CD4-positive, alpha-beta T cell treated with Interleukin-17A for 1 hour (primary cell): ENCODE measurements at places on chromosomes 2 and 18.

GRCh38 chr2:235467588-235467987, 26.3 kb upstream of the AGAP1 start:
- DNase-seq: no peak

- DNase-seq: no peak
Measured at GRCh38 chr2:148893906-148894305, 18.9 kb downstream of the KIF5C start.

DNA sequence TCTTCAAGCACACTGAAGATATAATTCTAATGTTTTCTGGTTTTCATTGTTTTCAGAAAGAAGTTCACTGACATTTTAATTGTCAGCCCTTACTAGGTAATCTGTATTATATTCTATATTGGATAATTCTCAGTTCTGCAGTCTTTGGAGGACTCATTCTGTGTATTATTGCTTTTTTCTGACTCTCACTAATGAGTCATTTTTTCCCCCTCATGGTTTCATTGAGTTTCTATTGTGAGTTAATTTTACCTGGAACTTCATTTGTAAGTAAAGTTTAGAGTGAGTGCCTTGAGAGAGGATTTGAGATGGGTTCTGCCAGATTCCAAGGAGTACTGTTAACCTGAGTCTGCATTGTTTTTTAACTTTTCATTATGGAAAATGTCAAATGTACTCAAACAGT, 90.4 kb upstream of the LYPD1 start:
- DNase-seq: no peak

DNA sequence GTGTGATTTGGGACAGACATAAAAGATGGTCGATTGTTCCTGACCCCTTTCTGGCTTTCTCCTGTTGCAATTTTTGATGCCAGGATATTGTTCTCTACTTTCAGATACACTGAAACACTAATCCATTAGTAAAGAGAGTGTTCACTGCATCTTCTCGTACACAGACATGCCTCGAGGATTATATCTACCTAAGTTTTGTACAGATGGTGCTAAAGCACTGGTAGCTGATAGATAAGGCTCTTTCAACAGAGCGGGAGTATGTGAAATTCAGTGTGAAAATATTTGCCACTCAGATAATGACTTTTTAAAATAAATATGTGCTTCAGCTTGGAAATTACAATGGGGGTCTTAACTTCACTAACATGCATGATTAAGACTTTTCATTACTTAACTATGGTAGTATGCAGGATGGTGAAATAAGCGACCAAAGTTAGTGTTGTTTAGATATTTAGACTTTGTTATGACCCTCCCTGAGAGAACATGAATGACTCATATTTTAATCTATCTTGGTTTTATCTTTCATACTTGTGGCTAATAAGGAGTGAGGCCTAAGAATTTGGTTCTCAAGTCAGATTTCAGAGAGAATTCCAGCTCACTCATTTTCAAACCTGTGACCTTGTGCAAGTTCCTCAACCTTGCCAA, 474.9 kb downstream of the NRXN1 start:
- no peak for DNase-seq

GRCh38 chr2:121907928-121908327, 152.5 kb downstream of the TSN start:
- no peak for DNase-seq

GRCh38 chr2:199025146-199025545, 432.6 kb downstream of the SATB2 start:
- DNase-seq: no peak

DNA sequence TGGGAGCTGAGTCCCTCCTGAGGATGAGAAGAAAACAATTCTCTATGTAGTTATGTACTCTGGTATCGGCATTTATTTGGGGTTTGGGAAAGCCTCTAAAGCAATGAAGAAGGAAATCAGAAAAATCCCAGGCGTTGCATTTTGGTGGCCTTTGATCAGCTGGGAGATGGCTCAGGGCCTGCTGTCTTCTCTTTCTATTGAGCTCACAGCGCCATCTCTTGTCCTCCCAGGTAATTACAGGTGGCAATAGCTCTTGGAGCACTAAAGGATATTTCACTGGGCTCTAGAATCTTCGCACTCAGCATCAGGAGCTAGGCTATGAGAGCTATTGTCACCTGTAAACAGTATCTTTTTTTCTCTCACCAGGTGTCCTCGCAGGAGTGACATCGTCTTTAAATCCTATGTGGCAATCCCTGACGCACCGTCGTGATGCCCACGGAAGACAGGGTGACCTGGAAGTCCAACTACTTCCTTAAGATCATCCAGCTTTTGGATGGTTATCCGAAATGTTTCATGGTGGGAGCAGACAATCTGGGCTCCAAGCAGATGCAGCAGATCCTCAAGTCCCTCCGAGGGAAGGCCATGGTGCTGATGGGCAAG, 76.1 kb upstream of the PMAIP1 start:
- DNase-seq: peak; percentile 49

- DNase-seq: no peak
Measured at GRCh38 chr2:44844651-44845270, 96.7 kb upstream of the SIX3 start.

DNA sequence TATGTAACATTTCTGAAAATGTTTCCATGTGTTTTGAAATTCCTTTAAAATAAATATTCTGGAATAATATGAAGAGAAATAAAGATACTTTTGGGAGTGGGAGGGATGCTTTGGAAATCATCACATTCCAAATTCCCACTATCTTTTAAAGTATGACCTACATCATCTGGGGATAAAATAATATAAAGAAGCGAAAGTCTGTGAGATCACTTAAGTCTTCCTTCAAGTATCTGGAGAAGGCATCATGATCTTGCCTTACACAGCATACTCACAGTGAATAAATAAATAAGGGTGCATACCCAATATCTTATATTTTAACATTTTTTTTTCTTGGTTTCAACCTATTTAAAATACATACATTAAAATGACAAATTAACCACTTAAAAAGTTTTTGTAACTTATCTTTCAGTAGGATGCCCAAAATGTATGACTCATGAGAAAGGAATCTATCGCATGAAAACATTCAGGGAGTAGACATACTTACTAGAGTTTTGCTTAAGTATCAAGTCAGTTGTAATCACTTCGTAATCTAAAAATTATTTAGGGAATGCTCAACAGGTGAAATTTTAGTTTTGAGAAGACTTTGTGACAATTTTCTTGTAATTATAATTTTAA, 248.3 kb upstream of the COL3A1 start:
- DNase-seq: no peak

DNA sequence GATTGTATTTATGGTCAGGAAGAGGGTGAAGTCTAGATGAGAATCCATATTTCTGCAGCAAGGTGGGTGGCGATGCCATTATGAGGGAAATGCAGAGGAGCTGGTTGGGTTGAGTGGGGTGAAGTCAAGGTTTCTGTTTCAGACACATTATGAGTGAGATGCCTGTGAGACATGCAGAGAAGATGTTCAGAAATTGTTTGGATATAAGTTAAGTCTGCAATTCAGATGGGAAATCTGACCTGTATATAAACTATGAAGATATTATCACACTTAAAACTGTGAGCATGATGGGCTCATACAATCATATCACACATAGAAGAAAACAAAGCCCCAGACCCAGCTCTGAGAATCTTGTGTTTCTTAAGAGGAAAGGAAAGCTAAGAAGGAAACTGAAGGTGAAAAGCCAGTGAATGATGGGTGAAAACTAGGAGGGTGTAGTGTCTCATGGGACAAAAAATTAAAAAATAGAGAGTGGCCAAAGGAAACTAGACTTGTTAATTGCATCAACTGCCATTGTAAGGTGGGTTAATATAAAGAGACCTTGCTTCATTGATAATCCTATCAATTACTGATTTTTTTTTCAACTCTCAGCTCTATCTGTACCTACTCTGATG, 14.2 kb downstream of the GALNT5 start:
- DNase-seq: no peak

- no peak for DNase-seq
Measured at GRCh38 chr2:79860228-79861058, 347.6 kb downstream of the CTNNA2 start.

DNA sequence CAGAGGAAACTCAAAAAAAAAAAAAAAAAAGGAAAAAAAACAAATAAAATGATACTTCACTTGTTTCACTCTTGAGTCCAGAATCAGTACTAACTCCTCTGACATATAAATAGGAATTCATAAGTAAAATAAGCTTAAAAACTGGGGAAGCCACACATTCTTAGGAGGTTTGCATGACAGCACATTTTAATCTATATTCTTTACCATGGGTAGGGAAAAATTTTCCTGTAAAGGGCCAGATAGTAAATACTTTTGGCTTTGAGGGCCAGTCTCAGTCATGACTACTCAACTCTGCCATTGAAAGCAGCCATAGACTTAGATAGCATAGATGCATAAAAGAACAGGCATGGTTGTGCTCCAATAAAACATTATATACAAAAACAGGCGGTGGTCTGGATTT, 145.2 kb downstream of the BCL11A start:
- DNase-seq: no peak

GRCh38 chr2:10892796-10893350, 18.9 kb upstream of the KCNF1 start:
- no peak for DNase-seq

DNA sequence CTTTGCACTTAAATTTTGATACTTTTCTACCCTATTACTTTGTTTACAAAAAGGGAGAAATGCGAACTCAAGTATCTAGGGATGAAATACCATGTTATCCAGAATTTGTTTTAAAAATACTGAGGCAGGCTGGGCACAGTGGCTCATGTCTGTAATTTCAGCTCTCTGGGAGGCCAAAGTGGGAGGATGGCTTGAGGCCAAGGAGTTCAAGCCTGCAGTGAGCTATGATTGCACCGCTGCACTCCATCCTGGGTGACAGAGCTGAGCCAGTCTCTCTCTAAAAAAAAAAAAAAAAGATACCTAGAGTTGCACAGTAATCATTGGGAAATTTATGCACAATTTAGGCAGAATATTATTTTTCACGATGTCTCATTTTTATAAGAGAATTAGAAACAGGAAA, 12.4 kb upstream of the VAPA start:
- DNase-seq: no peak

DNA sequence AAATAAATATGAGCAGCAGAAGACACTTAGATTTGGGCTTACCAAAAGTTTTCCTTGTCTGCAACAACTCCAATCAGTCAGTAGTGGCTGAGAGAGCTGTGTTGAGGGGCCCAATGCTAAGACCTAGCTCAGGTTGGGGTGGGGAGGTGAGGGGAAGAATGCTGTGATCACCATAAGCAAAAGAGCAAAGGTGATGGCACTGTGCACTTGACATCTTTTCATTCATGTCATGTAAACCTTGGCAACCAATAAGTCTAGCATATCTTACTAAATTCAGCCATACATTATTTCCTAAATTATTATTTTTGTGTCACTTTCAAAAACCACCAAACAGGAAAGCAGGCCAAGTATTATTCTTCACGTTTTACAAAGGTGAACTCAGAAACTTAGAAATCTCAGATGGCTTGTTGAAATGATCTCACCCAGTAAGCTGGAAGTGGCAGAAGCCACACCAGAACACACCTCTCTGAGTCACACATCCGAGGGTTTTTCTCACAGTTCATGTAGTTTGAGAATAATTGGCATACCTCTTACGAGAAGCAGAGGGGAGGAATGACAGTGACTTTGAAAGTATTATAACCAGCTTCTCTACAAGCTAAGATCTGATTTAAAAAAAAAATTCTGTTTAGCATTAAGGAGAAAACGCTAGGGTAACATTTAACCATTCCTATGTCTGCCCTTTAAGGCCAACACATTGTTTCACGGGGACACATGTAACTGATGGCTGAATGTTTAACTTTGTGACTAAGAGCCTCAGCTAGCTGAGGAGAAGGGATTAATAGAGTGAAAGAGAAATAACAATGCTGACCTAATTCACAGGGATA, 43.3 kb upstream of the SETBP1 start:
- DNase-seq: no peak

DNA sequence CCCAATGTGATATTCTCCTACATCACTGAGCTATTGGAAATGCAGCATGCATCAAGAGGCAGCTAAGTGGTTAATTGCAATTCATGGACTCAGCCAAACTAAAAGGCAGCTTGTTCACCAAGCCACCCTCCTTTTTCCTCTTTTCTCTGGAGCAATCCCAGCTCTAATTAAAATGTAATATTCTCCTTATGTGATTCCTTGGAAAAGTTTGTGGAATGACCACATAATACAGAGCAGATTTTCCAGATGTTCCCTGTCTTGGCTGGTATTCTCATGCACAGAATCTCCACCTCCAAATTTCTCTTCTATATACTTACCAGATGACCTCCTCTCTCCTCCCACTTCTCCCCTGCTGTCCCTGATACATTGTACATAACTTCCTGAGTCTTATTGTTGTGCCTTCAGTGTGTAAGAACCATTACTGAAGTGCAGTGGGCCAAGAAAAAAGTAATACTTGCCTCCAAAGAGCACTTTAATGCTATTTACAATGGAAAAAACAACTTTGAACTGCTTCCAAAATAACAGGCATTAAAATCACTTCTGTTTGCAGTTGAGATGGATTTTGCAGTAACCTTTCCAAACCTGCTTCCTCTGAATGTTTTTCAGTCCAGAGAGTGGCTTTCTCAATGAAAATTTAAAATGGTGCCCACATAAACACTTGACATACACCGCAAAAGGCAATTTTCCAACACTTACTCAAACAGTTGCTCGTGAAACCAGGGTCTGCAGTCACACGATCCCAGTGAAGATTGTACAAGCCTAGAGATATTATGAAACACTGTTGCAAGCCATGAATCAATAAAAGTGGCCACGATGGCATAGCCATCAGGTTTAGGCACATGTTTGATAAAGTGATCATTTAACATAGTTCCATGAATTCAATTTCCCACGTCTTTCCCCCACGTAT, 258.0 kb downstream of the MTX2 start:
- DNase-seq: no peak

GRCh38 chr18:48161191-48161910, 230.9 kb upstream of the SMAD2 start:
- peak; percentile 66 for DNase-seq

- DNase-seq: no peak
Measured at GRCh38 chr18:23875966-23876895, 138.3 kb upstream of the TTC39C start.

GRCh38 chr2:186894478-186894877, 45.5 kb upstream of the ZSWIM2 start:
- DNase-seq: no peak

DNA sequence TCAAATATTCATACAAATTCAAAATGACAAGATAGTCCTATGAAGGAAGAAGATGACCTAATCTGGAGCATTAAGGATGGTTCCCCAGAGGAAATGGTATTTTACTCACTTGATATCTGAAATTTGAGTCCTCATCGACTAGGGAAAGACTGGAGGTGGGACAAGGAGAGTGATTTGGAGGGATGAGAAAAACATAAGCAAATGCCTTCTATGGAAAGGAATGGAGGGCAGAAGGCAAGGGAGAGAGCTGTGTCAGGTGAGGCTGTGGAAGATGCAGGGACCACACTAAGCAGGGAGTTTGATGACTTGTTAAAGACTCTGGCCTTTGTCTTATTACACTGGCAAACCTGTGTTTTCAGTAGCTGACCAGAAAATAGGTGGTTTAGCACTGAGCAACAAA, 38.4 kb downstream of the CALCRL start:
- no peak for DNase-seq

DNA sequence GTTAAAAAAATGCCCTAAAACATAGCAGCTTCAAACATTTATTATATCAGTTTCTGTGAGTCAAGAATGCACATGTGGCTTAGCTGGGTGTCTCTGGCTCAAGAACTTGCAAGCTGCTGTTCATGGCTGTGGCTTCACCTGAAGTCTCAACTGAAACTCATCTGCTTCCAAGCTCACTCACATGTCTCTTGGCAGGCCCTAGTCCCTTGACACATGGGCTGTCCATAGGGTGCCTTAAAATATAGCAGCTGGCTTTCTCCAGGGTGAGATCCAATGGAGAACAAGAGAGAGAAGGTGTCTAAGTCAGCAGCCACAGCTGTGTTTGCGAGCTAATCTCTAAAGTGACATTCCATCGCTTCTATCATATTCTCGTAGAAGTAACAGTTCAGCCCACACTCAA, 152.8 kb downstream of the DSEL start:
- DNase-seq: no peak
